ENCODE measurements at places on chromosomes 12 and 14.

- no peak for DNase-seq
These were observed 342.7 kb downstream of the CACNA1C start for GRCh38 chr12:2395354-2395977.

DNA sequence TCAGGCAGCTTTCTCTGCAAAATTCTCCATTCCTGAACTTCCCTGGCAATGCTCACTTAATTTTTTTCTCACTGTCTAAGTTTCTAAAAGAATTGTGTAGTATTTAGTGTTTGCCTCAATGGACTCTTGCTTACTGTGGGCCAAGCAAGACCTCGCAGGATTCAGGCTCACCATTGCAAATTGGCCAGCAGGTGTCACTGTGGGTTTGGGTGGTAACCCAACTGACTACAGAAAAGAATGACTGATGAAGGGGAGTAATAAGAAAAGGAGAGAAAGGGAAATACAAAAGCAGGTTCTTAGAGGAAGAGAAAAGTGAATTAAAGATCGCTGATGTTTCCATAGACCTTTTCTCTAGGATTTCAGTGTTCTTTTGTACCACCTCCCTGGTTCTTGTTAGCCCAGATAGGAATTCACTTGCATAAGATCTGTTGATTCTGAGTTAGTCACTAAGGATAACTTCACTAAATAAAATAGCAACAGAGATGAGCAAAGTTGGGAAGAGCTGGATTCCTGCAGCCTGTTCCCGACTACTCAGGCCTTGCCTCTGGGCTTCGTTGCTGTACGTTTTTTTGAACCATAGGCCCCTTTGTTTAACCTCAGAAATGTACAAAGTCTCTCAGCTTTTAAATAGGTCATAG, 386.5 kb upstream of the DDHD1 start:
- no peak for DNase-seq

- DNase-seq: no peak
These were observed 126.2 kb downstream of the CRADD start for GRCh38 chr12:93803424-93803807.

DNA sequence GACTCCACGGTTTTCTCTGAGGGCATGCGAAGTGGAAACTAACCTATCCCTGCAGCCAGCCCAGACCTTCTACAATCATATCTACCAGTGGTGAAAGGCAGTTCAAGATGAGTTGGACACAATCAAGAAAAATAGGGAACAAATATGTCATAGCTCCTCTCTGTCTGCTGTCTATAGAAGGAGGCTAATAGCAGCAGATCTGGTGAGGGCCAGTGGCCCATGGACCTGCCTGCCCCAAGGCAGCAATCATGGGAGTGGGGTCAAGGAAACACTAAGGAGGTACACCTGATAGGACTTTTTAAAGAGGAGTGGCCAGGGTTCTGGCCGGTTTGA, 149.5 kb downstream of the PRKCH start:
- no peak for DNase-seq

- peak; percentile 34 for DNase-seq
These were observed 20.9 kb downstream of the SYNE3 start for GRCh38 chr14:95495538-95496025.

GRCh38 chr14:89325959-89326358, 91.1 kb downstream of the FOXN3 start:
- DNase-seq: no peak

DNA sequence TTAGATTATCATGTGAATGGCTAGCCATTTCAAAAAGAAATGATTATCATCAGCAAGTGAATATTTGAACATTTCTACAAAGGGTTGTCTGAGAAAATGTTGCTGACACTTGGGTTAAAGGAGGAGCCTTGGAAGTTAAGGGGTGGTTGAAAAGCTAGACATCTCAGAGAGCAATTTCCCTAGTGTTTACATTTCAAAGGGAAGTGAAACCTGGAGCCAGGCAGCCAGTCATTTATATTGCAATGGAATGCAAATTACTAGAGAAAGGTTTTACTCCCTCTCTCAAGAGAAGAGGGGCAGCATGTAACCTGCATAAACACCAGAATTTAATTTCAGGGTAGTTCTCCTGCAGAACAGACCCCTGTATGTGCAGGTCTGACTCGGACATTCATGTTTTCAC, 279.0 kb downstream of the SLC16A7 start:
- DNase-seq: no peak

DNA sequence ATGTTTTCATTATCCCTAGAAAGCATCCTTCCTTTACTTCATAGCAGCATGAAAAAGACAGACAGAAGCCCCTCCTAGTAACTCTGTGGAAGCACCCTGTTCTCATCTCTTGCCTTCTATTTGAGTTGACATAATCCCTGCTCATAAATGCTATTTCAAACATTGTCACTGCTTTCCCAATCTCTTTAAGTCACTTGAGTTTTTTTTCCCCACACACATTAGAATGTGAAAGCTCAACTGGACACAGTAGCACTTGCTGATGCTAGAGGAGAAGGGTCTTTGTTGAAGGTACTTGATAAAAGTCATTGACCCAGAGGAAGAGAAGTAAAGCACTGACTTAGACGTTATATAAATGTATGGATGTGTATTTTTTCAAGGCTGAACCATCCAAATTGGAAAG, 3.0 kb downstream of the E2F7 start:
- no peak for DNase-seq

DNA sequence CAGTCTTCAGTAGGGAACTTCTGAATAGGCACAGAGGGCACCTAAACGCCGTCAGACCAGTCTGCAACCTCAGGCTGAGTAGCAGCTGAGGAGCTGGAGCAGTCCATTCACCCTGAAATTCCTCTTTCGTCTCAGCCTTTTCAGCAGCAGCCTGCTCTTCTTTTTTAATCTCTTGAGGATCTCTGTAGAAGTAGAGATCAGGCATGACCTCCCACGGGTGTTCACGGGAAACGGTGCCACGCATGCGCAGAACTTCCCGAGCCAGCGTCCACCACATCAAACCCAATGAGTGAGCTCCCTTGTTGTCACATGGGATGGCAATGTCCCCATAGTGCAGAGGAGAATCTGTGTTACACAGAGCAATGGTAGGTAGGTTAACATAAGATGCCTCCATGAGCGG, 11.1 kb upstream of the MARK3 start:
- no peak for DNase-seq

GRCh38 chr12:89069431-89069830, 282.9 kb downstream of the DUSP6 start:
- no peak for DNase-seq

- DNase-seq: peak; percentile 36
These were observed 645 bp downstream of the FOXA1 start for GRCh38 chr14:37594238-37594970.

DNA sequence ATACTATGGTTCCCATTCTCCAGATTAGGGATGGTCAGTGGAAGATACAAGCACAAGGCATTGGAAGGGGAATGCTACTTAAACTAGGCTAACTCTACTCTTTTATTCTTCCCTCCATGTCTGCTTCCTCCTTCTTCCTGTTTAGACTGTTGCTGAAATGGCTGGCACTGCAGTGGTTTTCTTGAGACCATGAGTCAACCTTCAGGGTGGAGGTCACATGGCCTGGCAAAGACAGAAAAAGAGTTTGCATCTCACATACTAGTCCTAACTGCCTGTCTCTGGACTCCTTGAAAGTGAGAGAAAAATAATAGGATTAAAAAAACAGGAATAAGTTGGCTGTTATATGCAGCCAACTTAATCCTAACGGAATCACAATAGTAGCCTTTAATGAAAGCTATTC, 37.0 kb downstream of the ALDH1L2 start:
- DNase-seq: no peak

DNA sequence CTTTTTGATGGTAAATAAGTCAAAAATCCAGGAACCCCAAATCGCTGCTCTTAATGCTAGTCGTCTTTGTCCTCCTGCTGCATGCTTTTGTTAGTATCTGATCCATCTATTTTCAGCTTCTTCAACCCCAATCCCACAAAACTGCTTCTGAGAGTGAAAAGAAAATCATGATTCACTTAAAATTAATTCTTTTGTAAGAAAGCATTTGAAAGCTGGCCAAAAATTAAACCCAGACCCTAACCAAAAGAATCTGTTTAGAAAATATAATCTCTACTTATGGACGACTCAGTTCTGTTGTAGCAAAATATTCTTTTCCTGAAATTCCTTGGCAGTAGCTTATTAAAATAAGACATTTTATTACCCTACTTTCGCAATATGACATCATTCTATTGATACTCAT, 443.6 kb upstream of the SYT1 start:
- no peak for DNase-seq

- peak; percentile 63 for DNase-seq
These were observed 23.2 kb upstream of the LYZ start for GRCh38 chr12:69324797-69325466.

DNA sequence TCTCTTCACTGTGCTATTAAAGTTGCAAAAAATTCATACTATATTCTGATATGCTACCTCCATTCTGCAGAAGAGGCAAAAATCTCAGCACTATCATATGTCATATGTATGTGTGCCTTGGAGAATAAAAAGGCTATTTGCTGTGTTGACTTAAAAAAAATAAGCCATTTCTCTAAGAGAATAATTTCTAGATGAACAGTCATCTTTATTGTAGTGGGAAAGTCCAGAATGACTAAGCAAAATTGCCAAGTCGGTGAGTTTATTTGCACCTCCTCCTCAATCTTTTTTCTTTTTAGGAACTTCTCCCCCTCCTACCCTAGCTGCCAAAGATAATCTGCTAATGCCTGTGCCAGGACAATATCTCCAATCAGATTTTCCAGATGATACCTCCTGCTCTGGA, 353.8 kb upstream of the FAR2 start:
- DNase-seq: no peak

GRCh38 chr14:60151715-60152114, 13.5 kb downstream of the DHRS7 start:
- peak; percentile 81 for DNase-seq

- no peak for DNase-seq
These were observed 11.1 kb upstream of the DPF3 start for GRCh38 chr14:72904840-72905561.

Data from SIG-M5 (cell line).